ENCODE measurements at places on chromosomes 4 and X.

GRCh38 chr4:8796096-8796495, 75.5 kb downstream of the HMX1 start:
- DNase-seq = no peak

DNA sequence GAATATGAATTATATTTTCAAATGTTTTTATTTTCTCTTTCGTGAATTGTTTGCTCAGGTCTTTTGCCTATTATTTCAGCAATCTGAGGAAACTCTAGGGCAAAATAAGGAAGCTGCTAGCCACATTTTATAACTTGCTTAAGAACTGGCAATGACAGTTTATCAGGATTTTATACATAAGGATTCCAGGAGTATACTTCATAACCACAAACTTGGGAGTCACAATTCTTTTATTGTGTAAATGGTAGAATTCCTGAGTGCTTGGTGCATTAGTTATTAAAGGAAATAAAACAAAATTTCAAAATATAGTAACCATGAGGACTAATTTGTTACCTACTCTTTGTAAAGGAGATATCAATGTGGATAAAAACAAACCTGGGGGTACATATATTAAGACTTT, 54.4 kb downstream of the PALLD start:
- no peak for DNase-seq

DNA sequence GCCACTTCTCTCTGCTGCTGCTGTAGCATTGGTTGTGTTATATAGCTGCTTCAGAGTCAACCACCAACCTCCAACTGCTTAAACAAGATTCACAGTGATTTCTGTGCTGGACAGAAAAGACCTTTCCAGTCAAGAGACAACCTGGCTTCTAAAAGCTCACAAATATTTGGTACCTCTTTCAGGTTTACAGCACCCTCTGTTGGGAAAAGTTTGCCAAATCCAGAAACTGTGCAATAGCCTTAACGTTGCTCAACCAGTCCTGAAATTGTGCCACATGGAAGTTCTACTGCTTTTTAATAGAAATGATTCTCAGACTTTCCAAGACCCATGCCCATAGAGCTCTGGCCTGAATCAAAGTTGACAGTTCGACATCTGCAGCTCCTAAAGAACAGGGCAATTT, 842.1 kb upstream of the HTR2C start:
- DNase-seq = peak; percentile 0

DNA sequence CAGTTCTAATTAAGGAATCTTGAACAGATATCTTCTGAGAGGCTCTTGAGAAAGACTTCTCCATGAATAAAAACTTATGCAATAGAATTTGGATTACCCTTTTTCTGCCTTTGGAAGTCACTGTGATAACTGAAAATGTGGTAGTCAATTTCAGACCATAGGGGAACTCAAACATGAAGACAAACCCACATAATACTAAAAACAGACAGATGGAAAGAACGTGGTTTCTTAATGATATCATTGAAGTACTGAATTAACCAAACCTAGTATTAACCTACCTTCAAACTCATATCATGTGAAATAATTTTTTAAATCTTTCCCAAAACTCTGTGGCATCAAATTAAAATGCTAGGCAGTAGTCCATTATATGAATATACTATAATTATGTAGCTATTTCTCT, 153.5 kb downstream of the CAMK2D start:
- DNase-seq = no peak

DNA sequence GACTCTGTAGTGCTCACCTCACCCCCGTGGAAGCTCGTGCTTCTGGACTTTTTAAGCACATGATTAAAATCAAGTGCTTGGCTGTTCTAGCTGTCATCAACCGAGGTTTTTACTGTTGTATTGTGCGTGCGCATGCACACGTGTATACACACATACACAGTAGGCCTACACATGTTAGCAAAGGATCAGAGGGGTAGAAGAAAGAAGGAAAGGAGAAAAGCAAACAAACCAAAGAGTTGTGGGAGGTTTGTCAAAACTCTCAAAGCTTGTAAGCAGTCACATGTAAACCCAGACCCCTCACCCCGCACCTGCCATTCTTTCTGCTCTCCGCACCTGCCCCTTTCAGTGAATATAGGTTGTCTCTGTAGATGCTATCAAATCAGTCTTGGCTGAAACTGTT, 311.8 kb downstream of the HS3ST1 start:
- DNase-seq = no peak

- no peak for DNase-seq
Measured at GRCh38 chr4:128846063-128846462, 36.6 kb downstream of the JADE1 start.

- no peak for DNase-seq
Measured at GRCh38 chrX:21354725-21355124, 19.5 kb upstream of the CNKSR2 start.

DNA sequence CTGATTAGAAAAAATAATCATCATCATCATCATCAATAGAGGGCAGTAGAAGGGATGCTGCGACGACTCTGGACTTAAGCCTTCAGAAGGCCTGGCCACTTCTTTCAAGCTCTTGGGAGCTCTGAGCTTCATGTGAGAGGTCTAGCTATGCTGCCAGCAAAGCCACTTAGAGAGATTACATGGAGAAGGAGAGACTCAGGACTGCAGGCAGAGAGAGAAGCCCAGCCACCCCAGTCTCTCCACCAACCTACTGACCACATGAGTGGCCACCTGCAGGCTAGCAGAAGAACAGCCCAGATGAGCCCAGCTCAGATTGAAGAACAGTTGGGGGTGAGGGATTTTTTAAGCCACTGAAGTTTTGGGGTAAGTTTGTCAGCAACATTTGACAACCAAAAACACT, 17.1 kb upstream of the TMEM150C start:
- DNase-seq = no peak

DNA sequence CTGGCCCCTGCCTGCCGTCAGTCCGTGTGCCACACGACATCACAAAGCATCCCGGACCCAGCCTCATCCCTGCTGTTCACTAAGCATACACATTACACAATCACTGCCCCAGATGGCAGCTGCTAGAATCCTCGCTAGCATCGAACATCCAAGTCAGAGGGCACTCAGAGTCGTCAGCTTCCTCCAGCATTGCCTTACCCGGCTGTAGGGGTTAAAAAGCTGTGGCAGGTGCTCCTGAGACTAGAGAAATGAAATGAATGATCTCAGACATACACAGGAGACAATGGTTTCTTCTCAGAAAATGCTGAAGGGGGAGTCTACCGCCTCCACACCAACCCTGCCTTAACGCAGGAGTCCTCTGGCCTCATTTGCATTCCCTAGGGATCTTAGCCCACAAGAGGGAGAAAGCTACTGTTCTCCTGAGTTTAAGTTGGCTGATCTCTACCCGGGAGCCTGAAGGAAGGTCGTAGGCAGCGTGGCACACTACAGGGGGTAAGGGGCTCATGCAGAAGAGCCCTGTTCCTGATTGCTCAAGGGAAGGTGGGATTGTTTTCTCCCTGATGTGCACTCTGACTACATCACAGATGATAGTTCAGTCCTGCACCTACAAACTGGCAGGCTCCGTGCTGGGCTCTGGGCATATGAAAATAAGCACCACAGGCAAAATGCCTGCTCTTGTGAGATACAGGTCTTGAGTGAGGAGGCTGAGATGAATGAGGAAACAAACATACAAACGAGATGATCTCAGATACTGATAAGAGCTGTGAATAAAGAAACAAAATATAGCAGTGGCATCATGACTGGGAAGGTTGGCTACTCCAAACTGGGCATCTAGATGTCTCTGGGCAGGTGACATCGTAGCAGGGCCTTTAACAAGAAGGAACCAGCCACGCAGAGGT, 2.6 kb upstream of the KIAA0232 start:
- no peak for DNase-seq

GRCh38 chr4:176052744-176053143, 12.9 kb upstream of the WDR17 start:
- no peak for DNase-seq

- peak; percentile 41 for DNase-seq
Measured at GRCh38 chrX:153886915-153887314, 942 bp upstream of the L1CAM start.

- DNase-seq = no peak
Measured at GRCh38 chrX:19005909-19006308, 22.0 kb upstream of the PHKA2 start.

GRCh38 chr4:89268679-89269078, 38.9 kb downstream of the GPRIN3 start:
- no peak for DNase-seq

DNA sequence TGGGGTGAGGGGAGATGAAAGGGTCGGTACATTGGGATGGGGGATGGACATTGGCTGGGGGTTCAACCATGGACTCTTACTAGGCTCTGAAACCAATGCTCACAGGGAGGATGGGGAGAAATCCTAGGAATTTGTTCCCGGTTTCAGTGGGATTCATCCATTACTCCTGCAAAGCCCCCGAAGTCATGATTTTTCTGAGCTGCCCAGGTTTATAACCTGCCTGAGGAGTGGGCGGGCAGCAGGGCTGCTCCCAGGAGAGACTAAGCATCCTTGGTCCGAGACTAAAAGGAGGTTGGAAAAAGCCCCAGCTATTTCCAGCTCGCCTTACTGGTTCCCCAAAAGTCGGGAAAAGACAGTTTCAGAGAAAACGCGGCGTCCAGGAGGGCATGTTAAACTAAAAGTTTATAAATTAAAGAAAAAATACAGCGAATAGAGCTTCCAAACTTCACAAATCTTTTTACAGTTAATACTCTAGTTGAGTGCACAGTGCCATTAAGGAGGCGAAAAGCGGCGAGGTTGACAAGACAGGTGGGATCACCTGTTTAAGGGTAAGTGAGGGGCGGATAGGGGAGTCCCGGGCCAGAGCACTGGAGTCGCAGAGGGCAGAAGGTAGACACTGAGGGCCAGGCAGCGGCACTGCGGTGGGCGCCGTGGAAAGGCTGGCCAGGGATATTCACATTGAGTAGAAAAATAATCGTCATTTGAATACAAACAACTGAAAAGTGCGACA, 3.7 kb downstream of the NKX3-2 start:
- no peak for DNase-seq

GRCh38 chr4:182486881-182487280, 243.7 kb downstream of the TENM3 start:
- DNase-seq = no peak

DNA sequence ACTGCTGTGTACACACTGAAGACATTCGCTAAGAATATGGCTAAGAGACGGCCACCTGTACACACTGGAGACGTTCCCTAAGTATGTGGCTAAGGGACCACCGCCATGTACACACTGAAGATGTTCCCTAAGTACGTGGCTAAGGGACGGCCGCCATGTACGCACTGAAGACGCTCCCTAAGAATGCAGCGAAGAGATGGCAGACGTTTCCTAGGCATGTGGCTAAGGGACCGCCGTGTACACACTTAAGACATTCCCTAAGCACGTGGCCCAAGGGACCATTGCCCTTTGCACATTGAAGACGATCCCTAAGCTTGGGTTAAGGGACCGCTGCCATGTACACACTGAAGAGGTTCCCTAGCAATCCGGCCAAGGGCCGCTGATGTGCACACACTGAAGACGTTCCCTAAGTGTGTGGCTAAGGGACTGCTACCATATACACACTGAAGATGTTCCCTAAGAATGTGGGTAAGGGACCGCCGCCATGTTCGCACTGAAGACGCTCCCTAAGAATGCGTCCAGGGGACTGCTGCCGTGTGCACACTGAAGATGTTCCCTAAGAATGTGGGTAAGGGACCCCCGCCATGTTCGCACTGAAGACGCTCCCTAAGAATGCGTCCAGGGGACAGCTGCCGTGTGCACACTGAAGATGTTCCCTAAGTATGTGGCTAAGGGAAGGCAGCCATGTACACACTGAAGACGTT, 36.7 kb downstream of the DHRSX start:
- DNase-seq = no peak

GRCh38 chr4:133720001-133720400, 481.6 kb downstream of the PABPC4L start:
- DNase-seq = no peak

DNA sequence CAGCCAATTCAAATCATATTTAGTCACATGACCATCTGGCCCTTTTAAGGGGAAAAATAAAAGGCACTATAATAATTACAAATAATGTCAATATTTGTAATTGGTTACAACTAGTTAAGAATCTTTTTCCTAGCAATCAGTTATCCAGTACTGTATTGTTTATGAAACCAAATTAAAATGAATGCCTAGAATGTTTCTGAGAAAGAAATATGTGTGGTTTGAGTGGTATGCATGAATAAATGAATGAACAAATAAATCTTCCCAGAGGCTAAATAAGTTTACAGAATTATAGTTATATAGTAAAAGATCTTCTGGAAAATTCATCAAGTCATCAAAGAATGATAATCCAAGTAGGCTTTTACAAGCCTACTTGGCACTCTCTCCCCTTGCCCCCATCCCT, 55.8 kb upstream of the F8A3 start:
- DNase-seq = no peak
